GM12878 (cell line): ENCODE measurements at places on chromosomes 1 and 21. TPM values are rescaled to one million over a fixed set of nuclear protein-coding genes. Genes with fewer than 3 reads are reported as not detected.

GRCh38 chr1:236030534-236030933 is 34.4 kb downstream of the NID1 start:
- DNase-seq, result no peak

DNA sequence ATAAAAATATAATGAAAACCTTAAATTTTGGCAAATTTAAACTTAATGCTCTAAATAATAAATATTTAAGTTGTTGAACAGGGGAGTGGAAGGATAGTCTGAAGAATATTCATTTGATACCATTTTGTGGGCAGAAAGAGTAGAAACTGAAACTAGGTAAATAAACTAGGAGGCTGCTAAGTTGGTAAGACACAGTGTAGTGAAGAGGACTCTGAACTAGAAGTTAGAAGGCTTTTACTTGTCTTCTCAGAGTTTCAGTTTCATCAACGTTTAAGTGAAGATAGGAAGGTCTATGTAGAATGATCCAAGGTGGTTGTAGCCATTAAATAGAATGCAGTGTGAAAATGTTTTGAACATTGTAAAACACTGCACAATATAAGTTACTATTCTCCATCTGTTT is 516.9 kb downstream of the AMY1C start:
- no peak for DNase-seq

DNA sequence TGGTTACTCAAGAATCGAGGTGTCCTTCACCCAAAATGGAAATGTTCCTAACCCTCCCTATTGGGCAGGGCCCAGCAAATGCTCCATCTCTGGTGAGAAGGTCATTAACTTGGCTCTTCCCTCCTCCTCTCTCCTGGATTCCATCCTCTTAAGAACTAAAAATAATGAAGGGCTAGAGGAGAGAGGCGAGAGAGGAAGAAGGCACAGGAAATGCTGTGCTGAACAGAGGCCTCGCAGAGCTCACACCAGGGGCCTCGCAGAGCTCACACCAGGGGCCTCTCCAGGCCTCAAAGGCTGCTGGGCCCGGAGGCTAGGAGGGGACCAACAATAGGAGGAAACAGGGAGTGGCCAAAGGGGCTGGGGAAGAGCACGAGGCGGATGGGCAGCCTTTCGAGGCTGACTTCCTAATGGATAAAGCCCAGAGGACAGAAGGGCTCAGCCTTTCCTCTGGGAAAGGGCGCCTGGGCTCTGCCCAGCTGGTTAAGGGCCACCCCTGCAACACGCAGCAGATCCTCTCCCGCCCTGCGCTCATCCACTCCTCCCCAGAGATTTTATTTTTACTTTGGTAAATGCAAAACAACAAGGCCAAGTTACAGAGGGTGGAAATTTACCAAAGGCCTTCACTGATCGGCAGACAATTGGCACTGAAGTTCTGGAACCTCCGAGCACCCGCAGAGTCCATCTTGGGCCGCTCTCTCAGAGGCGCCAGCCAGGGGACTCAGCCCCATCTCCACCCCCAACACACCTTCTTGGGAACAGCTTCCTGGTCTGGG is 78.5 kb downstream of the ITPKB start:
- DNase-seq, result no peak

Gene CR1
- total RNA-seq, result 7.3 and 7.8 TPM in 2 replicates

DNA sequence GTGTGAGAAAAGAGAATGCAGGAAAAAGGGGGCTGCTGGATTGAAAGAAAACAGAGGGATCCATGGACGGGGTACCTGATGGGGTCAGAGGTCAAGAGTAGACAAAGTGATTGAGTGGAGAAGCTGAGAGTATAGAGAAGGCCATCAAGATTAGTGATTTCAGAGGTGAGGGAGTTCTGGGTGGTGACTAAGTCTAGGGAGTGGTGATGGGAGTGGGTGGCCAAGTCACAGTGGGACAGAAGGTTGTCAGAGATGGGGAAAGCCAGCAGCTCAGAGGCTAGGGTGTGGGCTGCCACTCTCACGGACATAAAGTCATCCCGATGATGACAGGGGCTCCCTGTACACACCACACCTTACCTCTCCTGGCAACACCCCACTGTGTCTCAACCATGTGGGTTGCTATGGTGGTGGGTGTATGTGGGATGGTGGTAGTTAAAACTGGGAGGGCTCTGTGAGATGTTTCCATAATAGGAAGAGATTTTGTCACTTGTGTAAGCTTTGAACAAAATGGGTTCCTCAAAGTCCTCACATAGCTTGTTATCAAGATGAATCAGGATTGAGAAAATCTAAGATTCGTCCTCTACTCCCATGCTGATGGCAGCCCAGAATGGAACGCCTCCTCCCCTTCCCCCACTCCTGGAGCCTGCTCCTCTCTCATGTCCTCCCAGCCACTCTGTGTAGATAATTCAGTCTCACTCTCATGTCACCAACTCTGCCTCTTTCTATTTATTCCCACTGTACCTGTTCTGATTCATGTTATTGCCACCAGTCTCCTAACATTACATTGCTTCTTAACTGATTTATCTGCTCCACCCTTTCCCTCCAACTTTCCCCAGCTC is 20.3 kb upstream of the CSF1 start:
- no peak for DNase-seq
